ENCODE measurements at places on chromosomes 7 and 10.

DNA sequence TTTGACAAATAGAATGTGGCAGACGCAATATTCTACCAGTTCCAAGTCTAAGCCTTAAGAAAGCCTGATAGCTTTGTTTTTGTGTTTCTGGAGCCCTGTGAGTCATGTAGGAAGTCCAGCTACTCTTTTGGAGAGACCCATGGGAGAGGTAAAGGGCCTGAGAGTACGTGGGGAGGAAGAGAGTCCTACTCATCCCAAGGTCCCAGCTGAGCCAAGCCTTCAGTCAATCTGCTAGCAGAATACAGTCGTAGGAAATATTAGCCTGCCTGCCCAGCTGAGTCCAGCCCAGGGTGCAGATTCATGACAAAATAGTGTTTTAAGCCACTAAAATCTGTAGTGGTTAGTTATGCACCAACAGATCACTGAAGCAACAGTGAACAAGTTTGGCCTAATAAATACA is 9.0 kb upstream of the GNA12 start:
- no peak for DNase-seq

DNA sequence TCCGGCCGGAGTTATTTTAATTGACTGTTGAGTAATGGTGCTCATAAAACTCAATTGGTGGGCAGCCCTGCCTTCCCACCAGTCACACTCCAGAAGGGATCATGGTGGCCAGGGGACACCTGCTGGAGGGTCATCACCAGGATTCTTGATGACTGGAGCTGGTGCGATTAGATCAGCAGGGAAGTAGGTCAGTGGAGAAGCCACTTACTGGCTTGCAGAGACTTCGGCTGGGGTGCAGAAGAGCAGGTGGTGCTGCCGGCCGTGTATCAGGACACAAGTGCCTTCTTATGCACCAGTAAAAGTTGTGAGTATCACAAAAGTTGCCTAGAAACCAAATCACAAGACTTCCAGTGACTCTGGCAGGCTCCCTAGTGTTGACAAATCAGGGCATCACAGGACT is 82.6 kb upstream of the CHCHD3 start:
- no peak for DNase-seq

DNA sequence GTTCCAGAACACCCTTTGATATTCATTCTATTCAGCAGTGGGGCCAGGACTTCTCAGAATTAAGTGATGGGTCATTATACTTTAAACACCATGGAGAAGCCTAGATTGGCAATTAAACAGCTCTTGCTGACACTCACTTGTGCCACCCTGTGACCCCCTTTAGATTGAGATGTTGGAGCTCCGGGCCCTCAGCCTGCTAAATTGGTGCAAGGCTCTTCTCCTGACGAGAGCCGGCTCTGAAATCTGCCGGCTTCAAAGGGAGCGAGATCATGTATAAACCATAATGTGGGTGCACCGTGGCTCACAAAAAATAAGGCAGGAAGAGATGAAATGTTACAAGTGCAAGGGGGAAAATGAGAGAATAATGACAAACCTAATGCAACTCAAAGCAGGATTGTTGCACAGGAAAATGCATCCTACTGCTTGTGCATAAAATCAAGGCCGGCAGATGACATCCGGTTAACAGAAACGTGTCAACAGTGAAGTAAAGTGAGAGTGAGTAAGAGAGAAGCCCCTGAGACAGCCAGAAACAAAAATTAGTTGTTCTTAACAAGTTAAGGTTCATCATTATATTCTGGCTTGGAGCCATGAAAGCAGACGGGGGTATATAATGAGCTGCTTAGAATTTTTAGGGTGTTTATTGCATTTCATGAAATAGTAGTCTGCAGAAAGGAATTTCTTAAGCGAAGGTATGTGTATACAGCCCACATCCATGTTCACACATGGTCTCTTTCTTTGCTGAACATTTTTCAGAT is 198.2 kb downstream of the TCF7L2 start:
- DNase-seq, result no peak

- peak; percentile 92 for DNase-seq
Measured at GRCh38 chr7:21358648-21359047, 69.2 kb upstream of the SP4 start.

DNA sequence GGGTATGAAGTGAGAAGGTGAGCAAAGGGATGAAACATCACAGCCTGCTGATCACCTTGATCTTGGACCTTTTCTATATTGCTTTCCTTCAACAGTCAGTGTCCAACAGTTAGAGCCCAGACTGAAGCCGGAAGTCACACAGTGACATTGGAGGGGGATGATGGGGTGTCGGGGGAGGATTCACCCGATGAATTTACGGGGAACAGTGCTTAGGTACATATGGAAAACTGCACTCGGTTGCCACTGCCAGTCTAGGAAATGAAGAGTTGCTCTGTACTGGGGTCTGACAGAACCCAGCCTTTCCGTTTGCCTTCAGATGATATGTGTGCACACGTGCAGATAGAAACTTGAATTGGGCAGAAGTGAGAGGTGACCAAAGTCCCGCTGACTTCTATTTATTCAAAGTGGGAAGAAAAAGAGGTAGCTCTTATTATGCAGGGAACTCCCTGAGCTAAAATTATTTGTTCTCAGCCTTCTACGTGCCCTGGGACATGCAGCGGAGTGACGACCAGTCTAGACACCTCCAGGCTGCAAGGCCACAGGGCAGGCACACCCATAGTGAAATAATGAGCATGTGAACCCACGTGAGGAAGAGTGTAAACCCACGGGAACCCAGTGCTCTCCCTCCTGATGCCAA is 107.2 kb upstream of the INHBA start:
- peak; percentile 81 for DNase-seq

DNA sequence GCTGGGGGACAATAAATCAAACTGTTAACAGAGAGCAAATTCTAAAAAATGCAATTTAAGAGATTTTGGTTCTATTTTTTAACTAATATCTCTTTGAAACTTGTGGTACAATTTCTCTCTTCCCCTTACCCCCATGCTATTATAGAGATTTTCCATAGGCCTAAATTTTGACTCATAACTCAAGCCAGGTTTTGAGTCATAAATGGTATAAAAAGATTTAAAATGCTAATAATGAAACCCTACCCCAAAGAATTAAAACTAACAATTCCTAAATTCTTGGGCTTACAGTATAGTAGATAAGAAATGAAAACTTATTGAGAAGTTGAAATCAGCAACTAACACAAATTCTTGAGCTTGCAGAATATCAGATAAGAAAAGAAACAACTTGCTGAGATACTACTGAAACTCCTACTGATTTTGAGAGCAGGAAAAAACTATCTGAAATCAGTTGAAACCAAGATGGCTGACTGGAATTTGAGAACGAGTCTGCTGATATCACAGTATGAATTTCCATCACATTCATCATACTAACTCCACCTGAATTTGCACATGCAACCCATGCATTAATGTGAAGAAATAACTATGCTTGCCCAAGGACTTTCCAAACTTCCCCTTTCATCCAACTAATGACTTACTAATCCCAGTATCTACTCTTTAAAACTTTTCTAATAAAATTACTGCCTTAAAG is 36.3 kb downstream of the POT1 start:
- peak; percentile 5 for DNase-seq

DNA sequence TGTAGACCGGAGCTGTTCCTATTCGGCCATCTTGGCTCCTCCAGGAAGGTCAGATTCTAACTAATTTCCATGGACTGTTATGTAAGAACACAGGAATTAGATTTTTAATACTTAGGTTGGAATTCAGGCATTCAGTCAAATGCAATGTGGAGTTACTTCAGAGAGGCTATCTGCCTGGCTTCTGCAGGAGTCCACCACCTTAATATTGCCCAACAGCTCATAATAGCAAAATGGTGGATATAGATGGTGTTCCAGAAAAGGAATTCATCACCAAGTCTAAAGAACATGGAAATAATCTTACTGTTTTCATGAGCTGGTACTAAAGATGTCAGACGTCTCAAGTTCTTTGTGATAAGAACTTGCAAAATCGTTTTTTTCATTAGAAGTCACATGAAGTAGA is 39.5 kb downstream of the CRHR2 start:
- no peak for DNase-seq

- DNase-seq, result no peak
Measured at GRCh38 chr10:131444862-131445461, 133.4 kb upstream of the TCERG1L start.

DNA sequence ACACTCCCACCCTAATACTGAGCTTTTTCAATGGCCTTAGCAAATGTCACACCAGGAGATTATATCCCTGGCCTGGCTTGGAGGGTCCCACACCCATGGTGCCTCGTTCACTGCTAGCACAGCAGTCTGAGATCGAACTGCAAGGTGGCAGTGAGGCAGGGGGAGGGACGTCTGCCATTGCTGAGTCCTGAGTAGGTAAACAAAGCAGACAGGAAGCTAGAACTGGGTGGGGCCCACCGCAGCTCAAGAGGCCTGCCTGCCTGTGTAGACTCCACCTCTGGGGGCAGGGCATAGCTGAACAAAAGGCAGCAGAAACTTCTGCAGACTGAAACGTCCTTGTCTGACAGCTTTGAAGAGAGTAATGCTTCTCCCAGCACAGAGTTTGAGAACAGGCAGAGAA is 338.9 kb upstream of the MBL2 start:
- no peak for DNase-seq

DNA sequence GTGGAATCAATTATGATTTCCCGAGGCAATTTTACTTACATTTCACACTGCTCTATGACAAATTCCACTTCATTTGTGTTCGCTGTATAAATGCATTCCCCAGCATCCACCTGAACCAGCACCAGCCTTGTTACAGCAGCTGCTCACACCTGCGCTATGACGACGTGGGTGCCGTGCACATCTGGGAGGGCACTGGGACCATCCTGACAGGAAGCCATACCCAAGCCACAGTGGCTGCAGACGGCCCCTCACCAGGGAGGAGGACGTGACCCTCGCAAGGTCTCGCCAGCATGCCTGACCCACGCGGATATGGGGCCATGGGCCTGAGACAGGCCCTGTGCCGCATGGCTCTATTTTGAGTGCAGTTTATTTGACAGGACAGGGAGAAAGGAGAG is 201.3 kb downstream of the MAD1L1 start:
- DNase-seq, result no peak

DNA sequence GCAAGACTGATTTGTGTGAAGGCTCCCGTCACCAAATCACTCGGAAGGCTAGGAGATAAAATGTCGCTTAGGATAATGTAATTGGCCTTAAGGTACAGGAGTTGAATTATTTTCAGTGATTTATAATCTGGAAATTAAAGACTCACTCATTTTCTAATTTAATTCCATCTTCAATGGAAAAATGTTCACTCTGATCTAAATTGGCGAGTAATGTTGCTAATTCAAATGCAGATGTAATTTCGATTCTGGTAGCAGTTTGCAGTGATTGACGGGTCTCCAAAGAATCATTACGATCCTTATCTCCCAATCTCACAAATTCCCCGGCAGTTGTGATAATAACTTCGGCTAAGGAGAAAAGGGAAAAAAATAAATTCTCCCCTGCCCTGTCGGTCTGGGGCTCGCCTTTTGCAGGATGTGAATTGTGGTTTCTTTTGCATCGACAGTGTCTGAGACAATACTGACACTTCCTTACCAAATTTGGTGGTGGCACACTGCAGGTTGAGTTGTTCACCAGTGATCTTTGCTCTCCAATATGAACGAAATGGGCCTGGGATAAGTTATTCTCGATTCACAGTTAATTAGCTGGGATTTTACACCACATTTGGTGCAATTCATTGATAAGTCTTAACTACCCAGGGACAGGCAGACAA is 215.1 kb upstream of the GPR26 start:
- DNase-seq, result no peak

- DNase-seq, result no peak
Measured at GRCh38 chr7:36606153-36606975, 117.9 kb downstream of the AOAH start.

GRCh38 chr7:71509381-71509780 is 377.4 kb downstream of the GALNT17 start:
- no peak for DNase-seq

DNA sequence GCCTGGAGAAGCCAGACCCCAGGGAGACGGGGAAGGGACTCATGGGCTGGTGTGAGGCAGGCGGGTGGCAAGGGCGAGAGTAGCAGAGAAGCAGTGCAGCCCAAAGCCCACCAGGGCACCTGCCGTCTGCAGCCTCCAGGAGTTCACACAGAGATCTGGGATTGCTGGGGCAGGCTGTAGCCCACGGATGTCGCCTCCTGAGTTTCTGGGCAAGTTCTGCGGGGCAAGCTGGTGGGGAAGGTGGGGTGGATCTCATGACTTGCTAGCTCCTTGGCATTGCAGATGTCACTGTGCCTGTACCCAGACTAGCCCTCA is 6.0 kb downstream of the ADCK2 start:
- DNase-seq, result no peak

DNA sequence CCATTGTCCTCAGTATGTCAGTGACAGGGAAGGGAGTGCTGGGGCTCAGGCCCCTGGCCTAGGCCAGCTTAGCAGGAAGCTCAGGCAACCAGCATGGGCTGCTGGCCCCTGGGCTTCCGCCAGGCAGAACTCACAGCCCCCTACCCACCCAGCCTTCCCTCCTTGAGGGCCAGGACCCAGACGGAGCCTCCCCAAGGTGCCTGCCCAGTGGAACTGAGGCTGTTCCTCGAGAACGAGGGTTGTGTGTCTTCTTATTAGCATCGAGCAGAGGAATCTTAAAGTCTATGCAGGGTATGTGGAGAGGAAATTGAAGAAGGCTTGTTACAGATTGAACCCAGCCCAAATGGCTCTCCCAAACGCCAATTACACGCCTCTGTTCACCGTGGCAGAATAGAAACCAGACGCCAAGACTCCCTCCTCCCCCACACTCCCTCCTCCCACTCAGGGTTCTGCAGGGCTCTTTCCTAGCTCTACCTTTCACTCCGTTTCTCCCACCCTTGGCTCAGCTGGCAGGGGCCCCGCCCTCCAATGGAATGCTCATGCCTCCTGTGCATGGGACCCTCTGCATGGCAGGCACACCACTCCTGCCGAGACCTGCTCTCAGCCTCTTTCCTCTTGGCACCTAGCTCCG is 134.4 kb downstream of the ZMIZ1 start:
- no peak for DNase-seq

DNA sequence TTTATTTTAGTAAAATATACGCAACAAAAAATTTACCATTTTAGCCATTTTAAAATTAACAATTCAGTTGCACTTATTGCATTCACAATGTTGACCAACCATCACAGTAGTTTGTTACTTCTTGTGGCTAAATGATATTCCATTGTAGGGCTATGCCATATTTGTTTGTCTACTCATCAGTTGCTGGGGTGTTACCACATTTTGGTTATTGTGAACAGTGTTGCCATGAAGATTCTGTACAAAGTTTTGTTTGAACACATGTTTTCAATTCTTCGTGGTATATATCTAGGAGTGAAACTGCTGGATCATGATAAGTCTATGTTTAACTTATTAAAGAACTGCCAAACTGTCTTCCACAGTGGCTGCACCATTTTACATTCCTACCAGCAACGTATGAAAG is 46.3 kb upstream of the ZNF365 start:
- no peak for DNase-seq

DNA sequence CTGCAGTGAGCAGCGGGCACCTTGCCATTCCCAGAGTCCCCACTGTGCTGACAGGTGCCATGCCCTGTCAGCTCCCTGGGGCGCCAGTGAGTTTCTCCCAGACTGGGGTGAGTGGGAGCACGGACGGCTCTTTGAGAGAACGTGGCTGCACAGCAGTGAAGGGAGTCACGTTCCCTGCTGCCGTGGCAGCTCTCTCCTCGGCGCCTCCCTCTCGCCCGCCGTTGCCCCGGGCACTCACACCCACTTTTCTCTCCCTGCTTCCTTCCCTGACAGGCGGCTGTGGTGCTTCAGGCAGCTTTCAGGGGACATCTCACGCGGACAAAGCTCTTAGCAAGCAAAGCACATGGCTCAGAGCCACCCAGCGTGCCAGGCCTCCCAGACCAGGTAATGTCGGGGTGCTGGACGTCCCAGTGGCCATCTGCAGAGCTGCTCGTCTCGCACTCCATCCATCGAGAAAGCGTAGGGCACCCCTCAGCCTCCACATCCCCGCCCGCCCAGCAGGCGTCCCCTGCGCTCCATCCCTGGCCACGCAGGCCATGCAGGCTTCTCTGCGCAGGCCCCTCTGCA is 27.1 kb upstream of the TTYH3 start:
- no peak for DNase-seq
